Astrocyte (in vitro differentiated cells and primary cell): ENCODE measurements at places on chromosomes 4 and X. TPM values are rescaled to one million over a fixed set of nuclear protein-coding genes. Genes with fewer than 3 reads are reported as not detected.
A peak's percentile ranks its signal among the peaks of the same experiment; 100 is the strongest.

GRCh38 chr4:86564795-86565194 lies 29.3 kb upstream of the PTPN13 start:
- H3K27me3 ChIP-seq, result no peaks in the 10 kb centered on the region
- H3K4me3 ChIP-seq, result no peak overlapping the region
- no peaks in the 10 kb centered on the region for H3K4me1 ChIP-seq
- H3K27ac ChIP-seq, result no peak overlapping the region

The TREX2 gene
- 0.36 TPM in 1 of 2 replicates, not detected in the other for total RNA-seq

GRCh38 chr4:185280608-185281007 lies 71.2 kb downstream of the SNX25 start:
- H3K4me1 ChIP-seq, result peaks cover 26% of the 10 kb centered on the region
- no peaks in the 10 kb centered on the region for H3K36me3 ChIP-seq
- H3K27me3 ChIP-seq, result no peaks in the 10 kb centered on the region
- DNase-seq, result no peak
- no peak overlapping the region for H3K4me3 ChIP-seq

DNA sequence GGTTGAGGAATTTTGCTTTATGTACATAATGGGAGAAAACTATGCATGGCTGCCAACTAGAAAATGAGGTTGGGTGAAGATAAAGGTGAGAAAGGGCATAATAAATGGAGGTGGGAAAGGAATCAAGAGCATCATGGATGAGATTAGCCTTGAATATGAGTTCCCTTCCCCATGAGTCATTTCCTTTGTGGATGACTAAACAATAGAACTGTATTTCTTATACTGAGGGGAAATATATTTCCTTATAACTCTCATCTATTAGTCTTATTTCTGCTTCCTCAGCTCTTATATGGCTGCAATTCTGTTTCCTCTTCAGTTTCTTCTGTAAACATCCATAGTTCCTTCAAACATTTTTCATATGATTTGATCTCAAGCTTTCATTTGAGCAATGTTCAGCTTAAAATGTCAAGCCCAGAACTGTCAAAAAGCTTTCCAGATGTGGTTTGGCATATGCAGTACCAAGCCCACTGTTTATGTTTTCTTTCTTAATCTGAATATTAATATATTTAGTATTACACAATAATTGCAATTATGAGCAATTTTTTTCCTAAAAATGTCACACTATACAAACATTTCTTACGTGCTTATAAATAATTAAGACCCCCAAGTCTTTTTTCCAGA lies 100.7 kb upstream of the GRPR start:
- peaks cover 26% of the 10 kb centered on the region for H3K4me1 ChIP-seq
- H3K4me3 ChIP-seq, result no peak overlapping the region

The CSAG3 gene
- 6.4 and 6.6 TPM in 2 replicates for total RNA-seq

The CCNB3 gene
- total RNA-seq, result 0.16 and 0.29 TPM in 2 replicates

DNA sequence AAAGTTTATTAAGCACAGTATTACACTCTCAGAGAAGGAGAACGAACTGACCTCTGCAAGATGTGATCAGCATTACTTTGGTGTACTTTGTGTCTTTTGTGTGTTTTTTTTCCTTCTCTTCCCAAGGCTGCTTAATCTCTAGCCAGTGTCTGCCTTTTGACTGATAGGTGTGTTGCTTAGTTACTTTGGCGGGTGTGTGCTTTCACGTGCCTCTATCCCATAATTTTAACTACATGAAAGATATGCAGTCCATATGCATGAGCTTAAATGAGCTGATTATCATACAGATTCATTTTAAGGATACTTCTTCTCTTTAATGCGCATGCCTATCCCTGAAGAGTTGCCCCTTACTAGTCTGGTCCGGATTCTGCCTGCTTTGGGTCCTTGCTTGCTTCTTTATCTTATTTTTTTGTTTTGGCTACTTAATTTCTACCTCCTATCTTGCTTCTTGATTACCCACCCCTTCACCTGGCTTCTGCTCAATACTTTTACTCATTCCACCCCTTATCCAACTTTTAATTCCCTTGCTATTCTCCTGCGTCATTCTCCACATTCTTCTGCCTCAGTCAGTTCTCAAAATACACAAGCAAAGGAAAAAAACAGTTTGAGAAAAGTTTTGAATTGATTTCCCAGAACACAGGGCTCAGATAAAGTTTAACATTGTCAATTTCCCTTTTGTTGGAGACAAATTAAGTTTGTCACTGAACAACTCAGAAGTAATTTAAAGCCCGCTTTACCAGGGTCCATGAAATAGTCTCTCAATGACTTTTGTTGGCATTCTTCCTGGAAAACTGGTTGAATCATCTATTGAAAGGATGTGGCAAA lies 182.0 kb downstream of the TENT5D start:
- H3K36me3 ChIP-seq, result no peaks in the 10 kb centered on the region
- H3K27me3 ChIP-seq, result no peaks in the 10 kb centered on the region
- no peaks in the 10 kb centered on the region for H3K4me1 ChIP-seq

DNA sequence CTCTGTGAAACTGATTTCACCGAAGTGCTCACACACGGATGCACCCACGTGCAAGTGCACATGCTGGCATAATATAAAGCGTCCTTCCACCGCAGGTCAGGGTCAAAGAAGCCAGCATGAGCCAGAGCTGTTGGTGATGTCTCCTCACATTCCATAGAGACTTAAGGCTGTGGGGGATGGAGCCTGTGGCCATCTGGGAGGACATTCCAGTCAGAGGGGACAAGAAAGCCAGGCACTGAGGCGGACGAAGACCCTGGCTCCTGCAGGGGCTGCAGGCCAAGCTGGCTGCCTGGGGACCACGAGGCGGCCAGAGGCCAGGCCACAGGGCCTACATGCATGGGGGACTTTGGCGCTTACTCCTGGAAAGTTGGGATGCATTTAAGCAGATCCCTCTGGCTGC lies 7.7 kb downstream of the RNF212 start:
- no peak overlapping the region for H3K4me3 ChIP-seq
- no peaks in the 10 kb centered on the region for H3K36me3 ChIP-seq
- H3K27me3 ChIP-seq, result peaks cover 2% of the 10 kb centered on the region
- no peak for DNase-seq
- H3K4me1 ChIP-seq, result no peaks in the 10 kb centered on the region

The SLC16A2 gene
- 21.1 and 22.8 TPM in 2 replicates for total RNA-seq

DNA sequence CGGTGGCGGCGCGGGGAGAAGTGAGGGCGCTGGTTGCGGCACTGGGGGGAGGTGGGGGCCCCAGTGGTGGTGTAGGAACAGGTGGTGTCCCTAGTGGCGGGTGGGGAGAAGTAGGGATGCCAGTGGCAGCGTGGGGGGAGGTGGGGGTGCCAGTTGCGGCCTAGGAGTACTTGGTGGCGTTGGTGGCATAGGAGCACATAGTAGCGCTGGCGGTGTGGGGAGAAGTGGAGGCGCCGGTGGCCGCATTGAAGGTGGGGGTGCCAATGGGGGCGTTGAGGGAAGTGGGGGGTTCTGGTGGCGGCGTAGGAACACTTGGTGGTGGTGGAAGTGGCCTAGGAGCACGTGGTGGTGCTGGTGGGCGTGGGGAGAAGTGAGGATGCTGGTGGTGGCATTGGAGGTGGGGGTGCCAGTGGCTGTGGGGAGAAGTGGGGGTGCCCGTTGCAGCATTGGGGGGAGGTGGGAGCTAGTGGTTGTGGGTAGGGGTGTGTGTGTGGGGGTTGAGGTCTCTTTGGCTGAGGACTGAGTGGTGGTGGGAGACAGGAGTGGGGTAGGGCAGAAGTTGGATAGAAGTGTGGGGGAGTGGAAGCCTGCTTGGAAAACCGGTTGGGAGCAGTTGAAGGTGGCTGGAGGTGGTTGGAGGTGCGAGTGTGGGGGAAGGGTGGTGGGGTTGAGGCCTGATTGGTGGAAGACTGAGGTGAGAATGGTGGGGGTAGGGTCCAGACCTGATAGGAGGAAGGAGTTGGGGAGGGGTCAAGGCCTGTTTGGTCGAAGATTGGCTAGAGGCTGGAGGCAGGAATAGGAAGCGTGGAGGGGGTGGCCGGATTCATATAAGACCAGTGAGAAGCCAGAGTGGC lies 1.1 kb downstream of the GCNA start:
- DNase-seq, result no peak
- no peaks in the 10 kb centered on the region for H3K4me1 ChIP-seq
- H3K27me3 ChIP-seq, result no peaks in the 10 kb centered on the region
- no peak overlapping the region for H3K4me3 ChIP-seq
- H3K36me3 ChIP-seq, result peaks cover 11% of the 10 kb centered on the region

DNA sequence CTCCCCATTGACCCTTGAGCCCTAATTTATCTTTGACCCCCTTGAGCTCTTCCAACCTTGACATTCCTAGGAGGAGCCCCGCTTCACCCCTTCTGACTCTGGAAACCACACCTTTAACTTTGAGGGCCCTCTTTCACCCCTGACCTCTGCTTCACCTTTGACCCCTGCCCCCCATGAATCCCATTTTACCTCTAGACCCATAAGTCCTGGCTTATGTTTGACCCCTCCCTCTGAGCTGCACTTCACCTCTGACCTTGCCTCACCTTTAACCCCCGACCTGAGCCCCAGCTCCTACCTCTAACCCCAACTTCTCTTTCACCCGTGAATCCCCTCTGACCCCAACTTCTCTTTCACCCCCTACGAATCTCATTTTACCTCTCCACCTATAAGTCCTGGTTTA lies 169.7 kb downstream of the THOC2 start:
- H3K27me3 ChIP-seq, result no peaks in the 10 kb centered on the region
- no peak overlapping the region for H3K27ac ChIP-seq
- no peaks in the 10 kb centered on the region for H3K4me1 ChIP-seq
- H3K4me3 ChIP-seq, result no peak overlapping the region
- H3K36me3 ChIP-seq, result no peaks in the 10 kb centered on the region

DNA sequence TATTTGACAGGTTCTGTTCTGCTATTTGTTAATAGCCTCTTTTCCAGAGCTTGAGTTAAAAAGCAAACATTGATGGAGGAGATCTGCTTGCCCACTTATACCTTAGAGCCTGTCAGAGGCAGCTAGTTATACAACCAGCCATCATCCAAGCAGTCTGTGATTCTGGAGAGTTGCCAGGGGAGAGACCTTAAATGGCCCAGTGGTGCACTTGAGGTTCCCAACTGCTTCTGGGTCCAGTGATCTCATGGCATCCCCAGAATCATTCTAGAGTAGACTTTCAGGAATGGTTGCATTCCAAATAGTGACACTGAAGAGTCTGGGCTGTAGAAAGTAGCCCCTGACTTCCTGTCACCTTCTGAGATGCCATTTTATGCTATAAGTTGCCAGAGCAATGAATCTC lies 160.7 kb downstream of the FHIP1A start:
- no peak overlapping the region for H3K27ac ChIP-seq
- no peak for DNase-seq
- no peaks in the 10 kb centered on the region for H3K36me3 ChIP-seq
- H3K4me1 ChIP-seq, result no peaks in the 10 kb centered on the region
- H3K27me3 ChIP-seq, result no peaks in the 10 kb centered on the region

GRCh38 chr4:108446556-108446955 lies 173.8 kb upstream of the RPL34 start:
- DNase-seq, result no peak
- H3K27ac ChIP-seq, result no peak overlapping the region
- H3K36me3 ChIP-seq, result no peaks in the 10 kb centered on the region
- no peak overlapping the region for H3K4me3 ChIP-seq
- no peaks in the 10 kb centered on the region for H3K4me1 ChIP-seq
- peaks cover 3% of the 10 kb centered on the region for H3K27me3 ChIP-seq

The HPGDS gene
- total RNA-seq, result not detected in 2 replicates

The CXCL3 gene
- total RNA-seq, result 0.77 and 1.4 TPM in 2 replicates

- no peak overlapping the region for H3K27ac ChIP-seq
- H3K4me3 ChIP-seq, result no peak overlapping the region
- H3K4me1 ChIP-seq, result no peaks in the 10 kb centered on the region
Observed at GRCh38 chr4:101825953-101826352, 35.4 kb downstream of the BANK1 start.

The TMSB15C gene
- total RNA-seq, result 2.3 and 2.7 TPM in 2 replicates

DNA sequence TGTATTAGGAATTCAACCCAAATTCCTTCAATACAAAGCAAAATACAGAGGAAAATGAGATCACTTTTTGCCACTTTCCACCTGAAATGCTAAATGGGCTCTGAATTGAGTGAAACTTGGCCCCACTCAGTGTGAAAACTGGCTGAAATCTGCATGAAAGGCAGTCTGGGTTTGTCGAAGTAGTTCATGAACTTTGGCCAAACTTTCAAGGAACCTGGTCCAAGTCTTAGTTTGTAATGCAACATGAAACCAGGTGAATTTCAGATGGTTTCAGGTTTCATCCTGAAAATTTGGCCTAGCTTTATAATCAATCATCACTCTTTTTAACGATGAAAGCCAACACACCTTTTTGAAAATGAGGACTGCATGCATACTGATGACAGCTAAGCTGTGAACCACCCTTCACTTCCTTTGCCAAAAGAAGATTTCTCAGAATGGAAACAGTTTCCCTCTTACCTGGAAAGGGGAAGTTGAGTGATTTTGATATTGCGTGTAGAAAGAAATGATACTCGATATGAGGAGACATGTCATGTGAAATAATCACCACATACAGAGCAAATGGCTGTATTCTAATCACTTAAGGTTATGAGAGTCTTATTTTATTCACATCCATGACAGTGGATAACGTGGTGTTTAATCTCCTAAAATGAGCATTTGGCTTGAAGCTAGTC lies 209.9 kb upstream of the ETNPPL start:
- no peak for DNase-seq
- H3K36me3 ChIP-seq, result no peaks in the 10 kb centered on the region
- no peaks in the 10 kb centered on the region for H3K4me1 ChIP-seq
- no peak overlapping the region for H3K27ac ChIP-seq
- H3K4me3 ChIP-seq, result no peak overlapping the region

GRCh38 chr4:53527326-53527725 lies 64.0 kb downstream of the LNX1 start:
- no peaks in the 10 kb centered on the region for H3K27me3 ChIP-seq
- no peak overlapping the region for H3K27ac ChIP-seq
- DNase-seq, result no peak
- peaks cover 5% of the 10 kb centered on the region for H3K4me1 ChIP-seq
- H3K36me3 ChIP-seq, result no peaks in the 10 kb centered on the region

DNA sequence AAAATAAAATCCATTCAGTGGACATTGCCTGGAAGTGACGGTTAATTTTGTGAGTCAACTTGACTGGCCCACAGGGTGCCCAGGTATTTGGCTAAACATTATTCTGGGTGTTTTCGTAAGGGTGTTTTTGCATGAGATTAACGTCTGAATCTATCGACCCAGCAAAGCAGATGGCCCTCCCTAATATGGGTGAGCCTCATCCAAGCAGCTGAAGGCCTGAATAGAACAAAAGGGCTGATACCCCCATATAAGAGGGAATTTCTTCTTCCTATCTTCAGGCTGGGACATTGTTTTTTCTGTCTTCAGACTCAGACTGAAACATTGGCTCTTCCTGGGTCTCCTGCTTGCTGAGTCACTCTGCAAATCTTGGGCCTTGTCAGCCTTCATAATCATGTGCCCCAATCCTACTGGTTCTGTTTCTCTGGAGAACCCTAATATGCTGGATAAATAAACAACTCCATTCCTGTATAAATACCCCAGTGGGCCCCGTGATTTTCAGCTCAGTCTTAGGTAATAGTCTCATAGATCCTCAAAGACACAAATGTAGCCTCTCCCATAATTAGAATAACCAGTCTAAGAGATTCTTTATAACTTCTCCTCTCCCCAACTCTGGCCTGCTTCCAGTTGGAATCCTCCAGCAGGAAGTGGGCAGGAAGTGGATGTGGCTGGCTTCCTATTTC lies 33.1 kb upstream of the DDX3X start:
- H3K27me3 ChIP-seq, result no peaks in the 10 kb centered on the region
- peaks cover 5% of the 10 kb centered on the region for H3K4me1 ChIP-seq
- DNase-seq, result peak; percentile 36
- no peaks in the 10 kb centered on the region for H3K36me3 ChIP-seq

- H3K4me1 ChIP-seq, result peaks cover 27% of the 10 kb centered on the region
- H3K36me3 ChIP-seq, result no peaks in the 10 kb centered on the region
- H3K27me3 ChIP-seq, result no peaks in the 10 kb centered on the region
- no peak for DNase-seq
Observed at GRCh38 chr4:76748649-76749048, 149.3 kb downstream of the SOWAHB start.
